ENCODE measurements at places on chromosomes 11 and 22.

GRCh38 chr22:39612811-39613548 lies 42.4 kb downstream of the CACNA1I start:
- no peak for DNase-seq

- peak; percentile 21 for DNase-seq
Measured at GRCh38 chr22:23715806-23716375, 25.1 kb downstream of the RGL4 start.

- no peak for DNase-seq
Measured at GRCh38 chr11:77677138-77677537, 39.5 kb upstream of the CLNS1A start.

GRCh38 chr11:17768547-17768946 lies 34.0 kb downstream of the KCNC1 start:
- DNase-seq, result no peak

GRCh38 chr11:28773606-28774005 lies 665.4 kb downstream of the METTL15 start:
- no peak for DNase-seq

GRCh38 chr11:73091521-73092305 lies 50.4 kb downstream of the FCHSD2 start:
- no peak for DNase-seq
